Activated naive CD4-positive, alpha-beta T cell treated with anti-CD3 and anti-CD28 coated beads for 36 hours (primary cell): ENCODE measurements at places on chromosomes 3 and 15. TPM values are rescaled to one million over a fixed set of nuclear protein-coding genes. Genes with fewer than 3 reads are reported as not detected.

The ADAMTS17 gene
- 0.81 TPM for total RNA-seq

The RPS27L gene
- total RNA-seq = 220 TPM

The IQSEC1 gene
- total RNA-seq = 39.3 TPM

The ITIH4 gene
- 1.6 TPM for total RNA-seq

The CX3CR1 gene
- total RNA-seq = not detected

The GOLGA8G gene
- total RNA-seq = not detected

The RTP1 gene
- total RNA-seq = not detected

The SERP1 gene
- total RNA-seq = 105 TPM

The CACNA2D2 gene
- 0.89 TPM for total RNA-seq

The CCR9 gene
- not detected for total RNA-seq

DNA sequence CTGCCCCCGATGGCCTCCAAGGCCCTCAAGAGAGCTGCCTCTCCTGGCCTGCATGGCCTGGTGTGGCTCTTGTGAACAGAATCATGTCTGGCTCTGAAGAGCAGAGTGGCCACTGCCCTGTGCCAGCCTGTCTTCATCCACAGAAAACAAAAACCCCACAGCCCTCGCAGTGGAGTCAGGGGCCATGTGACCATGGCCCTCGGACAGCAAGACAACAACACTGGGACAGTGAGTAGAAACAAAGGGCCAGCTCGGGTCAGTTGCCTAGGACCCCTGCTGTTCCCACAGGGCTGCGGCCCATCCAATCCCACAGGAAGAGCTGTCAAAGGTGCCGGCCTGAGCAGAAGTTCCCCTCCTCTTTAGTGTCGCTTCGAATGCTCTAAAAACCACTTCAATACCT is 72.5 kb downstream of the UMPS start:
- no peak overlapping the region for H3K4me3 ChIP-seq
- H3K4me1 ChIP-seq = no peaks in the 10 kb centered on the region
- H3K27me3 ChIP-seq = no peaks in the 10 kb centered on the region
- DNase-seq = no peak

DNA sequence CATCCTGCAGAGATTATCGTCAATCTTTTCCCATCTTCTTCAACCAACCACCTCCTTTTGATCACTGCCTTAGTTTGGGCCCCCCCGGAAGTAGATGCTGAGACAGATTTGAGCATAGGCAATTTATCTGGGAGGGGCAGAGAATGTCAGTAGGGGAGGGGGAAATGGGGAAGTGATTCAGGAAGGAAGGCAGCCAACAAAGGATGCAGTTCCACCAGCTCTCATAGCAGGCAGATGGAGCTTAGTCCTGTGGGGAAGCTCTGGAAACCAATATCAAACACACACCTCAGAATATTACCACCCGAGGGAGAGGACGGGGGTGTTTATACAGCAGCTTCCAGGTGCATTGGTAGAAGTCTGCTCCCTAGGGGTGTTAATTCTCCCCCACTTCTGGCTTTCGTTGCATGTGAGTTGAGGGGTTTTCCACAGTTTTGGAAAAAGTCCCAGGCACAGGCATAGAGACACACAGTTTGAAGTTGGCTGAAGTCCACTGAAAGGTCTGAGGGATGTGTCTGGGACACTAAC is 91.5 kb upstream of the TNFAIP8L3 start:
- H3K4me3 ChIP-seq = no peak overlapping the region
- no peak overlapping the region for H3K27ac ChIP-seq
- no peaks in the 10 kb centered on the region for H3K36me3 ChIP-seq
- H3K4me1 ChIP-seq = no peaks in the 10 kb centered on the region

GRCh38 chr3:105348307-105348706 is 18.4 kb upstream of the ALCAM start:
- DNase-seq = no peak
- H3K4me1 ChIP-seq = no peaks in the 10 kb centered on the region
- no peaks in the 10 kb centered on the region for H3K36me3 ChIP-seq
- no peak overlapping the region for H3K27ac ChIP-seq
- H3K4me3 ChIP-seq = no peak overlapping the region

GRCh38 chr15:91970142-91970541 is 116.6 kb downstream of the SLCO3A1 start:
- H3K27me3 ChIP-seq = no peaks in the 10 kb centered on the region
- H3K27ac ChIP-seq = no peak overlapping the region
- H3K4me3 ChIP-seq = no peak overlapping the region
- DNase-seq = no peak
- no peaks in the 10 kb centered on the region for H3K36me3 ChIP-seq

DNA sequence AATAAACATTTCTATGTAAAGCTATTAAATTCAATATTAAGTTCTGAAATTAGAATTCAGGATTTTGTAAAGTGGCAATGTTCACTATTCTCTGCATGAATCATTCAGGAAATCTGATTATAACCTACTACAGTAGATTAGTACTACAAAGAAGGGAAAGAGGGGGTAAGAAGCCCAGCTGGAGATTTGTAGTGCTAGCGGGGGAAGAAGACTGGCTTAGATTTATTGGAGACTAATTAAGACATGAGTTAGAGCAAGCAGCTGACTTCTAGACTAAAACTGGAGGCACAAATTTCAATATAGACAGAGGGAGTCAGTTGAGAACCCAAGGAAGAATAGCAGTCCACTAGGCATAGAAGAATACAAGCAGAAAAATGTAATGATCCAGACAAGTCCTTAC is 55.8 kb upstream of the SETMAR start:
- H3K36me3 ChIP-seq = no peaks in the 10 kb centered on the region
- H3K27ac ChIP-seq = no peak overlapping the region
- peaks cover 2% of the 10 kb centered on the region for H3K4me1 ChIP-seq
- H3K27me3 ChIP-seq = no peaks in the 10 kb centered on the region

DNA sequence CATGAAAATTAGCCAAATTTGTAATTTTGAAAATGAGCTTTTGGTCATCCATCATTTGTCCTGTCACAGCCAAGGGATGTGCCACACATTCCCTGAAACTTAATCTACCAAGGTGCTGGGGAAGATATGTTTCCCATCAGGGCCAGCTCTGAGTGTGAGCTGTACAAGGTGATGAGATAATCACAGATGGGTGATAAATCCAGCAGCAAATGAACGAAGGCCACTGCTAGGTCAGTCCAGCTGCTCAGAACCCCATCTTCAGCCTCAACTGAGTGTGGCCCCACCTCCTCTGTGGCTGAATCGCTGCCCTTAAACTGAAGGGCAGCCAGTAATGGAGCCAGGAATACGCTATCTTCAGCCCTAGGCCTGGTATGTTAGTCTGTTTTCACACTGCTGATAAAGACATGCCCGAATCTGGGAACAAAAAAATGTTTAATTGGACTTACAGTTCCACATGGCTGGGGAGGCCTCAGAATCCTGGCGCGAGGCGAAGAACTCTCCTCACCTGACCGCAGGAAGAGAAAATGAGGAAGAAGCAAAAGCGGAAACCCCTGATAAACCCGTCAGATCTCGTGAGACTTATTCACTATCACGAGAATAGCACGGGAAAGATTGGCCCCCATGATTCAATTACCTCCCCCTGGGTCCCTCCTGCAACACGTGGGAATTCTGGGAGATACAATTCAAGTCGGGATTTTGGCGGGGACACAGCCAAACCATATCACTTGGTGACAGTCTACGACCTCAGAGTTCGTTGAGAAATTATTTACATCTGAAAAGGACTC is 553.0 kb downstream of the NTRK3 start:
- no peaks in the 10 kb centered on the region for H3K4me1 ChIP-seq
- no peaks in the 10 kb centered on the region for H3K36me3 ChIP-seq
- no peak for DNase-seq
- no peaks in the 10 kb centered on the region for H3K27me3 ChIP-seq

DNA sequence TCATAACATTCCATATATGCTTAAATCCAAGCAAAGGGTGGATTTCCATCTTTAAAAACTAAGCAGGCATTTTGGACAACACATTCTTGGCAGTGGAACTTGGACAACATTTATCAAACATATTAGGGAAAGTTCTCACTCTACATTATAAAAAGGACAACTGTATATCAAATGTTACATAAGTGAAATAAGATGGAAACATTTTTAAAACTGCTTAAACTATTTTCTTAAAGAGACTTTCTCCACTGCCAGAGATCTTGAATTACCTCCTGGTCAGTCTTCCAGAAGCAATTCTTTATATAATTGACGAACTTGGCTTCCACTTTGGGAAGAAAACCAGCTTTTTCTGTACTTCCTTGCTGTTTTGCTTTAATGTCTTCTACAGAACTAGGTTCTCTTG is 109.3 kb downstream of the NEO1 start:
- H3K27me3 ChIP-seq = no peaks in the 10 kb centered on the region
- H3K27ac ChIP-seq = no peak overlapping the region
- H3K4me3 ChIP-seq = no peak overlapping the region
- no peaks in the 10 kb centered on the region for H3K4me1 ChIP-seq
- no peak for DNase-seq
- H3K36me3 ChIP-seq = peaks cover 15% of the 10 kb centered on the region

DNA sequence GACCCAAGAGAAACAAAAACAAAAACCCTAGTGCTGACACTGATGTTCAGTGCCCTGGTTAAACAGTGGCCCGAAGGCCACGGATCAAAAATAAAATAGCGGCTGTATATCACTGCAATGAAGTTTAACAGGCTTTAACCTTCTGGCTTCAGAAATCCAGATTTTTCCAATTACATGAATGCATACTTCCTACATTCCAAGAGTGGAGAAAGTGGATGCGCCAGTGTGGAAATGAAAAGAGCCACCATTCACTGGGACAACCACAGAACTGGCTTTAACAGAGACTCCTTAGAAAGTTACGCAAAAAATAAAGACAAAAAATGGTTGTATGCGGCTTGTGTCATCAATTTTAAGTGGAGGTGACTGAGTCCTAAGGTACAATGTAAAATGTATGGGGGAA is 522.2 kb downstream of the FHIT start:
- H3K4me1 ChIP-seq = no peaks in the 10 kb centered on the region
- H3K36me3 ChIP-seq = no peaks in the 10 kb centered on the region
- DNase-seq = no peak
- H3K27ac ChIP-seq = no peak overlapping the region

GRCh38 chr3:113485161-113485609 is 29.8 kb downstream of the SPICE1 start:
- peaks cover 26% of the 10 kb centered on the region for H3K36me3 ChIP-seq
- H3K27ac ChIP-seq = no peak overlapping the region
- no peaks in the 10 kb centered on the region for H3K27me3 ChIP-seq
- no peaks in the 10 kb centered on the region for H3K4me1 ChIP-seq

GRCh38 chr3:121995161-121996137 is 26.6 kb downstream of the ILDR1 start:
- H3K4me3 ChIP-seq = no peak overlapping the region
- H3K27ac ChIP-seq = no peak overlapping the region
- H3K36me3 ChIP-seq = no peaks in the 10 kb centered on the region

- no peak for DNase-seq
- no peak overlapping the region for H3K4me3 ChIP-seq
- H3K27me3 ChIP-seq = no peaks in the 10 kb centered on the region
- no peaks in the 10 kb centered on the region for H3K4me1 ChIP-seq
- peaks cover 10% of the 10 kb centered on the region for H3K36me3 ChIP-seq
- no peak overlapping the region for H3K27ac ChIP-seq
Measured at GRCh38 chr15:72339777-72340177, 19.8 kb upstream of the CELF6 start.

DNA sequence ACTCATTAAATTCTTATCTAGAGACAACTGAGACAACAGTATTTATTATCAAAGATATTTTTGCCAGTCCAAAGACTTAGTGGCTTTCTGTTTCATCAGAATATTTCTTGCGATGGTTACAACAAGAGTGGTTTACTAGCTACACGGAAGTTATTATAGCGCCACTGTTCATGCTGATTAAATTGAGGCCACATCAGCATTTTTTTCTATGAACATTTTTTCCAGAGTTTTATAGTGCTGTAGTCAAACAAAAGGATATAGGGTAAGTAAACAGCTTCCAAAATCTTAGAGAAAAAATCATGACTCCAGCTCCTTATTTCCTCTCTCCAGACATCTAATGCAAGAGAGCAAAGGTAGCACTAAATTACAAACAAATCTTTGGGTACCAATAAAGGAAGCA is 1264.4 kb downstream of the ZPLD1 start:
- H3K27ac ChIP-seq = no peak overlapping the region
- H3K4me1 ChIP-seq = no peaks in the 10 kb centered on the region
- no peak for DNase-seq
- H3K36me3 ChIP-seq = no peaks in the 10 kb centered on the region
- no peaks in the 10 kb centered on the region for H3K27me3 ChIP-seq
- H3K4me3 ChIP-seq = no peak overlapping the region

GRCh38 chr3:34008191-34008590 is 209.8 kb downstream of the PDCD6IP start:
- peaks cover 4% of the 10 kb centered on the region for H3K4me1 ChIP-seq
- no peaks in the 10 kb centered on the region for H3K27me3 ChIP-seq
- H3K36me3 ChIP-seq = no peaks in the 10 kb centered on the region
- H3K27ac ChIP-seq = no peak overlapping the region

- H3K36me3 ChIP-seq = peaks cover 12% of the 10 kb centered on the region
- H3K4me3 ChIP-seq = no peak overlapping the region
- peaks cover 33% of the 10 kb centered on the region for H3K4me1 ChIP-seq
- no peak for DNase-seq
Measured at GRCh38 chr3:49273825-49274532, 3.1 kb downstream of the C3orf62 start.

- H3K36me3 ChIP-seq = no peaks in the 10 kb centered on the region
- H3K4me1 ChIP-seq = peaks cover 47% of the 10 kb centered on the region
- no peak overlapping the region for H3K4me3 ChIP-seq
- H3K27ac ChIP-seq = no peak overlapping the region
- DNase-seq = peak; percentile 84
Measured at GRCh38 chr3:12984023-12984823, 89.0 kb downstream of the IQSEC1 start.

DNA sequence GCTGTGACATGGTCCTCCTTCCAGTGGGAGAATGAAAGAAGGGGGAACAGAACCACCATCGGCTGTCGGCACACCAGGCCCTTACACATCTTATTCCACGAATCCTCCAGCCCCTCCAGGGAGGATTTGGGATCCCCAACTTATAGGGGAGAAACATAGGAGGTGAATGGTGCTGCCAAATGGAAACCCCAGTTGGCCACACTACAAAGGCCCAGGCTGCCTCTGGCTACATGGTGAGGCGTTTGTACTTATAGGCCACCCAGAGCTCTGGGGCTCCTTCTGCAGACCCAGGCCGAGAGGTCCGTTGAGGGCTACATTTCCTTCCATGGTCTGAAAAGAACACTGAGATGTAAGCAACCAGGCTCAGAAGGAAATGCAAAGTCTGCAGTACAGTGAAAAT is 12.0 kb downstream of the AMOTL2 start:
- DNase-seq = no peak
- H3K4me3 ChIP-seq = no peak overlapping the region
- no peak overlapping the region for H3K27ac ChIP-seq
- H3K4me1 ChIP-seq = peaks cover 22% of the 10 kb centered on the region
- H3K27me3 ChIP-seq = no peaks in the 10 kb centered on the region

DNA sequence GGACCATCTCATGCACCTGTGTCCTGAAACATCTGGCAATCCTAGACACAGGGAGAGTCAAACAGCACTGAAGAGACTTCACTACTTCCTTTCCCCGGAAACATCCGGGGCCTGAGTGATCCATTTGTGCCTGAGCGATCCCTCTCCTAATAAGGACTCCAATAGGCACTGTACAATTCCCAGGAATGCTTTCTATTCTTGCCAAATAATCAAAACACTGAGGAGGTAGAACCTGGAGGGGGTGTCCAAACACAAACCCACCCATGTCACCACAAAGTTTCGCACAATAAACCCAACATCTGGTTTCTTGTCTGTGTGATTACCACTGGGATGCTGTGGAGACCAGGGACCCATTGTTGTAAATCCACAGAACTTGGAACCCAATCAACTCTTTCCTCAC is 205.0 kb downstream of the OPA1 start:
- no peak overlapping the region for H3K4me3 ChIP-seq
- no peak overlapping the region for H3K27ac ChIP-seq
- peaks cover 4% of the 10 kb centered on the region for H3K27me3 ChIP-seq
- no peaks in the 10 kb centered on the region for H3K4me1 ChIP-seq
- DNase-seq = no peak
